ENCODE measurements at places on chromosomes 13 and 19.

DNA sequence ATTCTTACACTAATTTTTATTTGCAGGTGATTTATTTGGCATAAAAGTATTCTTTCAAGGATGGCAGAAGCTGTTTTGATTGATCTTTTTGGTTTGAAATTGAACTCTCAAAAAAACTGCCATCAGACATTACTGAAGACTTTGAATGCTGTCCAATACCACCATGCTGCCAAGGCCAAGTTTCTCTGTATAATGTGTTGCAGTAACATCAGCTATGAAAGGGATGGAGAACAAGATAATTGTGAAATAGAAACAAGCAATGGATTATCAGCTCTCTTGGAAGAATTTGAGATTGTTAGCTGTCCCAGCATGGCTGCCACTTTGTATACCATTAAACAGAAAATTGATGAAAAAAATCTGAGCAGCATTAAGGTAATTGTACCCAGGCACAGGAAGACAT lies 1.2 kb downstream of the LACC1 start:
- DNase-seq: no peak

DNA sequence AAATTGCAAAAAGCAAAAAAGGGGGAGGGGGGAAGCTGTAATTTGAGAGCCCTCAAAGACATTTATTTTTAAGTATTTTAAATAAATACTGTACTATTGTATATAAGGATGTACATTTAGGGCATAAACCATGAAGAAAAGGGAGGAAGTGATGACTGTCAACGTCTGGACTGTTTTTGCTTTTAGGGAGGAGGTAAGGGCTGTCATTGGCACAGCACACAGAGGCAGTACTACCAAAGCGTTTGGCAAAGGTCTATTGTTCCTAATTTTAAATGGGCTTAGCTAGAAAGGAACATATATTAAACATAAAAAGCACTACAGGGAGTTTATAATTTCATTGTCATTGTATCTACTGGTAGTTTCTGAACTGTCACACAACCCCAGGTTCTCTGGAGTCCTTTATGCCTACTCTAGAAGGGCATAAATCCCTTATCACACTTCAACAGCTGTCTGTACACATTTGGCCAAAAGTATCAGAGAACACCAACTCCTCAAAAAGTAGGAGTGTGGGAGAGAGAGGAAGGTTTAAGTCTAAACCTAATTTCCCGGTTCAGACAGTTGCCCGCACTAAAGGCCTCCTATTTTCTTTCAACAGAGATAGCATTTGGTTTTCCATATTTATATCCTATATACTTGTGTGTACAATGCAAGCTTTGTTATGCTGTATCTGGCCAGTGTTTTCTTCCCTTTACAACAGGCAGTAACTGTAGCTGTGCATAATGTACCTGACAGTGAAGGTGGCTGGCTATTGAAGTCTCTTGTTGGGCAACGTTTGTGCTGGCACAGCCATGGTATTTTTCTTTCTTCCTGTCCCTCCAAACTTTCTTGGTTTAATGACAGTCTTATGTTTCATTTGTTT lies 406.2 kb downstream of the KLF5 start:
- no peak for DNase-seq

- no peak for DNase-seq
Observed at GRCh38 chr19:50580970-50581634, 12.9 kb upstream of the LRRC4B start.

DNA sequence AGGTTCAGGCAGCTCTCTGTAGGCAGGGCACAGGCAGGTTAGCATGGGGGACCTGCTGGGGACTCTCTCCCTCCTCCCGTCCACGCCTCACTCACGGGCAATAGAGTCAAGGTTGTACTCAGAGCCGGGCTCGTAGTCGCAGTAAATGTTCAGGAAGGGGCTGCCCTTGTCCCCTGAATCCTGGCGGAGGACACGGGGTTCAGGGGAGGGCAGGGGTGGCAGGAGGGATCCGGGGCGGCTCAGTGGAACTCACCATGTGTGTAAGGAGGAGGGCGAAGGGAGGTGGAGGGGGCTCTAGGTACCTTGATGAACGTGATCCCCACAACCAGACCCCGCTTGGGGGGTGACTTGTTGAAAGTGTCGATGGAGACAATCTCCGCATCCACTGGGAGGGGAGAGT lies 819 bp downstream of the KPTN start:
- DNase-seq: no peak

GRCh38 chr13:90070837-90071525 lies 1276.5 kb upstream of the MIR17HG start:
- no peak for DNase-seq

- DNase-seq: no peak
Observed at GRCh38 chr19:39430675-39431593, 4.8 kb downstream of the RPS16 start.

- no peak for DNase-seq
Observed at GRCh38 chr13:75748874-75749273, 112.7 kb downstream of the LMO7 start.

DNA sequence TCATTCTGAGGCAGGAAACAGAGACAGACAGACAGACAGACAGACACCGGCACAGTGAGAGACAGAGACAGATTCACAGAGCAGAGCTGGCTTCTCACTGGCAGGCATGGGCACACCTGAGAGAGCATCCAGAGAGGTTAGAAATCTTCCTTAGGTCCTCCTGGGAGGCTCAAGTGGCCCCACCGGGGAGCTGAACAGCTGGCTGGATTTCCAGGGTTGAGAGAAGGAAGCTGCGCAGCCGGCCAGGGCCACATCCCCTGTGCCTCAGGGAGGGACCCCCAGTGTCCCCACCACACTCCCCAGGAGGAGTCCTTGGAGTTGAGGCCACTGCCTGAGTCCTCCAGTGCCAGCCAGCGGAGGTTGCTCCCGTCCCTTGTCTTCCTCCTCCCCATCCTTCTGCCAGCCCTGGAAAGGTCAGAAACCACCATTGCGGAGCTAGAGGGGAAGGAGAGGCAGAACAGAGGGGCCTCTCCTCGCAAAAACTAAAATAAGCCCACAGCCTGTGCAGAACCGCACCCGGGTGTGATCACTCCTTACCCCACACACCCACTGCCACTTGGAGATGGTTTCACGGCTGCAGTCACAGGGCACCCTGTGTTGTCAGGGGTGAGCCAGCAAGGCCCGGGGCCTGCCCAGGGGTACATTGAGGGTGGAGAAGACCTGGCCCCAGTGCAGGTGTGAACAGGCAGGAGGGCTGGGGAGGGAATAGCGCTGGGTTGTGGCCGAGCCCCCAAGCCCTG lies 4.2 kb downstream of the FFAR3 start:
- no peak for DNase-seq

- no peak for DNase-seq
Observed at GRCh38 chr19:28359431-28360414, 853.2 kb downstream of the UQCRFS1 start.

GRCh38 chr13:103517066-103517767 lies 451.0 kb upstream of the SLC10A2 start:
- DNase-seq: no peak

GRCh38 chr19:48794291-48794690 lies 16.5 kb downstream of the BCAT2 start:
- no peak for DNase-seq

GRCh38 chr19:39916236-39916635 lies 18.2 kb downstream of the FCGBP start:
- DNase-seq: peak; percentile 72

DNA sequence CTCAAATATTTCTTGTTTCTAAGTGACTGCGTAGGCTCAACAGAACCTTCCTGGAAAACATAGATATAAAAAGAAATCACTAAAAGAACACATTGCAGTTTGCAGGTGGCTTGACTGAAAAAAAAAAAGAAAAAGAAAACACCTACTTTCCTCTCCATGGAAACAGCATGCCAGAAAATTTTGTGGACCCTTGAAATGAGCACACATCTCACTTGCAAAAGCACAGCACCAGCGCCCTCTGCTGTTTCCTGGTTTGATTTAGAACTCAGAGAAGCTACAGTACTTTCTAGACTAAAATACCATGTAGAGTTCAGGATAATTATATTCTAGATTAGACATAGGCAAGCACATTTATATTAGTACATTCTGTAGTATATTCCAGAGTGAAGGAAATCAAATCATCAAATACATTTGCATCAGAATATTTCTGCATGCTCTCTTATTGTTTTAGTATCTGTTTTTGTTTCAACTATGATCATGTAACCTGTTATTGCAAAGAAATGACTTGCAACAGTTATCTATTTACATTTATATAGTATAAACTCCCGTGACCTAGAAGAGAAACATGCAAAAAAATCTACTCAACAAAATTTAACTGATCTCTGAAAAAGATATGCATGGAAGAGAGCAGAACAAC lies 22.3 kb upstream of the XPO4 start:
- no peak for DNase-seq

- DNase-seq: no peak
Observed at GRCh38 chr19:35161434-35161743, 6.9 kb downstream of the FXYD5 start.

DNA sequence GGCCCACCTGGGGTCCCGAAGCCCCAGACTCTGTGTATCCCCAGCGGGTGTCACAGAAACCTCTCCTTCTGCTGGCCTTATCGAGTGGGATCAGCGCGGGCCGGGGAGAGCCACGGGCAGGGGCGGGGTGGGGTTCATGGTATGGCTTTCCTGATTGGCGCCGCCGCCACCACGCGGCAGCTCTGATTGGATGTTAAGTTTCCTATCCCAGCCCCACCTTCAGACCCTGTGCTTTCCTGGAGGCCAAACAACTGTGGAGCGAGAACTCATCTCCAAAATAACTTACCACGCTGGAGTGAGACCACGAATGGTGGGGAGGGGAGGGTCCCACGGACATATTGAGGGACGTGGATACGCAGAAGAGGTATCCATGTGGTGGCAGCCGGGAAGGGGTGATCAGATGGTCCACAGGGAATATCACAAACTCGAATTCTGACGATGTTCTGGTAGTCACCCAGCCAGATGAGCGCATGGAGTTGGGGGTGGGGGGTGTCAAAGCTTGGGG lies 1.0 kb upstream of the ICAM5 start:
- DNase-seq: no peak

GRCh38 chr13:20704459-20705069 lies 1.1 kb downstream of the IL17D start:
- no peak for DNase-seq

DNA sequence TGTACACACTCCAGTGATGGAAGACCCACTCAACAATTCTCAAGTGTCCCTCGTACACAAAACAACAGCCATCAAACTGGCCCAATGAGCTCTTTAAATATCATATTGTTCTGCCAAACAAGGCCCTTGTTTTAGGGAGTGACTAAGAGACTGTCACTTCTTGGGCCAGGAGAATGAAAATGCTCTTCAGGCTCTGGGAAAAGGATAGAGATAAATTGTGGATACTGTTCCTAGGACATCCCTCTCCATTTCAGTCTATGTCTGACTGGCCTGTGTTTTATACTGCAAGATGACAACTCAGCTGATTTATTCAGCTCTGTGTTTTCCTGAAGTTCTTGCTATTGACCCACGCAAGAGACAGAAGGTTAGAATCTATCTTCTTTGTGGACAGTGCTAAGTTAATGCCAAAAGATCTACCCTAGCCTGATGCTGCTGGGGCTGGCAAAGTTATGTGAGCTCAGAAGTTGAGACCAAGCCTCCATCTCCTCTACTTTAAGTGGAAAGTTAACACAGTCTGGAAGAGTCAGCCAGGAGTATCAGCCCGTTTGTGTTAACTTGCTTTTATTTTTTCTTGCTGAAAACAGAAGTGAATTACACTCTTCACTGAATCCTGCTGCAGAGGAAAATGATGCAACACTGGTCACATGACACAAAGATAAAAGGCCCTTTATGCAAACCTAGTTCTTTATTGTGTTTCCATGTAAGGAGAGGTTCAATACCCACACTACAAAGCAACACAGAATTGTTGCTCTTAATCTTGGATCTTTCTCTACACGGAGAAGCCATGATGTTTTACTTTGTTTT lies 14.6 kb downstream of the FRY start:
- no peak for DNase-seq

DNA sequence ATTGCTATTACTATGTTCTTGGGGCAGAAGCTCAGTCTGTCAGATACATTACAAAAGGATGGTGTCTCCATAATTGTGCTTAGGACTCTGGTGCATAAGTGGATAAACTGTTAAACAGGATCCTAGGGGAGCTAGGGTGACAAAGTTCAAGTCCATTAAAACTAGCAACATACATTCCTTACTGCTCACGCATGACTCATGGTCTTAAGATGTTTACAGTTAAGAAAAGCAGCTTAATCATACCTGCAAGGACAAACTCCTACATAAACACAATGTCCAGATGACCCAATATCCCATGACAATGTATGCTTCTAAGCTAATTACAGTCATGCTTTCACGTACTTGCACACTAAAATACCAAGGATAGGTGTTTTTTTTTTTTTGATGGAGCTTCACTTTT lies 3.5 kb upstream of the ZNF701 start:
- DNase-seq: no peak

- DNase-seq: no peak
Observed at GRCh38 chr19:46232938-46233621, 3.5 kb downstream of the IGFL1 start.

GRCh38 chr13:112910016-112910415 lies 59.0 kb upstream of the MCF2L start:
- no peak for DNase-seq

- DNase-seq: no peak
Observed at GRCh38 chr19:12695514-12695913, 917 bp downstream of the FBXW9 start.

- DNase-seq: no peak
Observed at GRCh38 chr19:42400404-42400803, 10.3 kb upstream of the CNFN start.

- DNase-seq: no peak
Observed at GRCh38 chr19:46603195-46603637, 2.1 kb downstream of the CALM3 start.

GRCh38 chr13:42656161-42656560 lies 82.2 kb downstream of the TNFSF11 start:
- DNase-seq: no peak

DNA sequence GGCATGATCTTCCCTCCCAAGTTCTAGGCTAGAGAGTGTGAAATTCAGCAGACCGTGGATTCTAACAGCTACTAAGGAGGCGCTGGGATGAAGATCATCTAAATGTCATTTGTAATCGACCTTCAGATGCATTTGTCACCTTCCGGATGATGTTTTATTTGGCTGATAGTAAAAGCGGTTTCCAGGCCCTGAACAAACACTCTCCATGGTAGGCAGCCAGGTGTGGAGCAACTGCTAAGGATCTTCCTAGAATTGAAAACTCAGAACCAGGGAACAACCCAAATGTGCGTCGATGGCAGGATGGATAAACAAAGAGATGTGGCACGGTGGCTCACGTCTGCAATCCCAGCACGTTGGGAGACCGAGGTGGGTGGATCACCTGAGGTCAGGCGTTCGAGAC lies 107.2 kb upstream of the CACNA1A start:
- DNase-seq: no peak

- DNase-seq: no peak
Observed at GRCh38 chr13:59672445-59672844, 491.3 kb downstream of the DIAPH3 start.

- DNase-seq: peak; percentile 94
Observed at GRCh38 chr19:18807861-18808331, 16.8 kb upstream of the COMP start.

DNA sequence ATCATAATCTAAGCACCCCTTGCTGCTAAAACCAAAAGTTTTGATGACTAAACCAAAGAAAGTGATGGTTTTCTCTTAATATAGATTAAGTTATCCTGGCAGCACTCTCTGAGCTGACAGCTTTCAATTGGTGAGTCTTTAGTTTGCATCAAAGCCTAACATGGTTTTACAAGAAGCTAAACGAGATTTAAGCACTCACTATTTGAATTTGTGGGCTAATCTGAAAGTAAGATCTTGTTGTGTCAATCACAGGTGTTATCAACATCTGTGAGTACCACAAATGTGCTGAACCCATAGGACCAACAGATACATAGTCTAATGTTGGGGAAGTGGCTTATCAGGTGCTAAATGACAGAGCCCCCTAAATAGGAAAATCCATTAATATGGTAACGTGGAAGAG lies 223.9 kb downstream of the LHFPL6 start:
- no peak for DNase-seq

Measured in vagina (tissue), 2 donors.